ENCODE measurements at places on chromosomes 12 and 14. TPM values are rescaled to one million over a fixed set of nuclear protein-coding genes. Genes with fewer than 3 reads are reported as not detected.

Gene DENND5B
- 16.7 TPM for total RNA-seq

Gene RFC5
- 50.0 TPM for total RNA-seq

Gene BCAT1
- 63.4 TPM for total RNA-seq

Gene APOF
- not detected for total RNA-seq

Gene CABP1
- total RNA-seq, result 0.16 TPM

Gene GPR132
- 0.38 TPM for total RNA-seq

Gene CD9
- total RNA-seq, result 165 TPM

Gene SLIRP
- total RNA-seq, result 230 TPM

Gene FGD4
- 14.5 TPM for total RNA-seq

Gene NXPH4
- 1.0 TPM for total RNA-seq

Gene GALNT8
- not detected for total RNA-seq

Gene ANO2
- total RNA-seq, result not detected

Gene NPFF
- 1.5 TPM for total RNA-seq

Gene GPRC5A
- 36.7 TPM for total RNA-seq

Gene HCFC2
- 4.6 TPM for total RNA-seq

Gene BDKRB2
- total RNA-seq, result 2.5 TPM

Gene TSPAN9
- total RNA-seq, result 24.9 TPM

Gene SYNDIG1L
- not detected for total RNA-seq

Gene MYF6
- 0.13 TPM for total RNA-seq

Gene MED13L
- 36.5 TPM for total RNA-seq

Gene AQP6
- total RNA-seq, result under 0.01 TPM

Gene OR9K2
- not detected for total RNA-seq

Gene WIF1
- total RNA-seq, result not detected

Gene KRT82
- total RNA-seq, result not detected

Gene EFS
- total RNA-seq, result 14.7 TPM

Gene GALNT6
- 57.5 TPM for total RNA-seq

Gene OVCH1
- total RNA-seq, result not detected

Gene LEMD3
- total RNA-seq, result 25.9 TPM

Gene PMCH
- total RNA-seq, result not detected

Gene KRT2
- total RNA-seq, result not detected

Gene APEX1
- 186 TPM for total RNA-seq

Gene SERPINA1
- total RNA-seq, result 10.3 TPM

Gene ANKRD33
- total RNA-seq, result not detected

Gene RND1
- 0.33 TPM for total RNA-seq

Gene MANSC4
- not detected for total RNA-seq

Gene CAPS2
- 0.33 TPM for total RNA-seq

Gene SLC7A7
- 30.9 TPM for total RNA-seq

Gene SOAT2
- total RNA-seq, result not detected

Data from mesangial cell (primary cell).